A549 treated with RU486 at 1 μM for 4 hours (cell line): ENCODE measurements at places on chromosomes 4 and X. TPM values are rescaled to one million over a fixed set of nuclear protein-coding genes. Genes with fewer than 3 reads are reported as not detected.

The NUDT9 gene
- 22.8 to 28.3 TPM (median 25.3 TPM) in 5 replicates for total RNA-seq

The NIPAL1 gene
- total RNA-seq = 0.32 to 0.94 TPM (median 0.74 TPM) in 5 replicates

The S100P gene
- 27.5 to 78.2 TPM (median 64.1 TPM) in 5 replicates for total RNA-seq

The DGKK gene
- 0.02 TPM in 1 of 5 replicates, not detected in the others for total RNA-seq

The GAGE2A gene
- total RNA-seq = not detected in 5 replicates

The NXF2B gene
- not detected in 5 replicates for total RNA-seq

The SMR3B gene
- total RNA-seq = not detected in 5 replicates

The LUZP4 gene
- total RNA-seq = 0.08 TPM in 1 of 5 replicates, not detected in the others

The SH3D19 gene
- 19.7 to 28.5 TPM (median 24.4 TPM) in 5 replicates for total RNA-seq

The HTN1 gene
- total RNA-seq = not detected in 5 replicates

The SPANXB1 gene
- 1.2 to 3.8 TPM (median 1.9 TPM) in 5 replicates for total RNA-seq

The TRIM60 gene
- total RNA-seq = not detected in 5 replicates

The SMIM20 gene
- 23.9 to 32.4 TPM (median 25.7 TPM) in 5 replicates for total RNA-seq

The SLC25A6 gene
- 405 to 497 TPM (median 446 TPM) in 5 replicates for total RNA-seq

The MAGEC1 gene
- 0.02 to 0.09 TPM (median 0.04 TPM) in 3 of 5 replicates, not detected in the others for total RNA-seq

The STAG2 gene
- total RNA-seq = 25.1 to 41.3 TPM (median 34.6 TPM) in 5 replicates

The BTK gene
- total RNA-seq = 0.08 to 0.37 TPM (median 0.23 TPM) in 5 replicates

The GLRA2 gene
- total RNA-seq = not detected in 5 replicates

The ADH7 gene
- total RNA-seq = not detected in 5 replicates

The ARR3 gene
- total RNA-seq = not detected in 5 replicates

The ALPK1 gene
- total RNA-seq = 1.7 to 2.6 TPM (median 2.1 TPM) in 5 replicates

The AFP gene
- total RNA-seq = 1.7 to 13.1 TPM (median 2.3 TPM) in 5 replicates
